ENCODE measurements at places on chromosomes 2 and 18.

- DNase-seq = no peak
Measured at GRCh38 chr2:134143568-134143967, 110.3 kb upstream of the MGAT5 start.

DNA sequence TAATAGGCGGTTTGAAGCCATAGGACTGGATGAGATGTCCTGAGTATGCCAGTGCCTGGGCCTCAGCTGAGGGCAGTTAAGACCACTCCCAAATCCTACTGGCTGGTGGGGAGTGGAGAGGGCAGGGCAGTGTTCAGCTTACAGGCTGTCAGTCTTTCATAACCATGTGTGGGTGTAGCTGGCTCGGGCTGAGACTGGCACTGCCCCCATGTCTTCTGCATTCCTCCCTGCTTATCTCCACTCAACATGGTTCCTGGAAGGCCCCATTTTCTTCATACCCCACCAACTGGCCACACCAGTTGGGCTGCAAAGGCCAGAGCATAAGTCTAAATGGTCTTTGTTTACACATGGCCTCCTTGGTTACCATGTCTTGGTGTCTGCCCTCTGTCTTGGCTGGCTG, 17.2 kb upstream of the IL37 start:
- no peak for DNase-seq

- no peak for DNase-seq
Measured at GRCh38 chr2:88177556-88177955, 7.4 kb downstream of the THNSL2 start.

DNA sequence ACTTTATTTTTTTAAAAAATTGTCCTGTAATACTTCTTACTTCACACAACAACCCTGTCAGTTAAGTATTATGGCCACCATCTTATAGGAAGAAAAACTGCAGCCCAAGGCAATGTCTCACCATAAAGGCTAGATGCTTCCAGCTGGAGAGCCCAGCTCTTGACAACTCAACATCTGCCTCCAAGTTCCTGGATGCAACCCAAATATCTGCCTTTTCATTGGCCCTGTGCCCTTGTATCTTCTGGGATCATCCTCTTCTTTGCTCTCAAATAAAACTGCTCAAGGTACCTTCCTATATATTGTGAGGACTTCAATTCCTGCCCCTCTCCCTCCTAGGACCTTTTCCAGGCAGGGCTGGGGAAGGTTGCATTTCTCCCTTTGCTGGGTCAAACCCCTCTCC, 69.5 kb downstream of the BIN1 start:
- no peak for DNase-seq

- no peak for DNase-seq
Measured at GRCh38 chr2:61632276-61633169, 94.4 kb upstream of the XPO1 start.

DNA sequence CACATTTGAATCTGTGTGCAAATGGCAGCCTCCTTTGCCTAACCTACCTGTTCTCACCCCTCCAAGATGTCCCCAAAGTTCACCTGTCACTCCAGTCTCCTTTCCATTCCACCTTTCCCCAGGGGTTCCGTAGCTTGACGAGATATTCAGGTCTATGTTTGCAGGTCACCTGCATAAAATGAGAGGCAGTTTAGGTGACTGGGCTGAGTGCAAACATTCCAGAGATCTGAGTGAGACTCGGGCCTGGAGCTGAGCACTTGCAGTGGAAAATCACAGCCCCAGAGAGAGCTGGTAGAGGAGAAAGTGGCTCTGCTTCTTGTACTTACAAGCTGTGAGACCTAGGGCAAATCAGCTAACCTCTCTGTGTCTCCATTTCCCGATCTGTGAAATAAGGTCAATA, 20.1 kb downstream of the CAPN14 start:
- no peak for DNase-seq

- no peak for DNase-seq
Measured at GRCh38 chr2:96241900-96242611, 23.7 kb downstream of the TMEM127 start.

DNA sequence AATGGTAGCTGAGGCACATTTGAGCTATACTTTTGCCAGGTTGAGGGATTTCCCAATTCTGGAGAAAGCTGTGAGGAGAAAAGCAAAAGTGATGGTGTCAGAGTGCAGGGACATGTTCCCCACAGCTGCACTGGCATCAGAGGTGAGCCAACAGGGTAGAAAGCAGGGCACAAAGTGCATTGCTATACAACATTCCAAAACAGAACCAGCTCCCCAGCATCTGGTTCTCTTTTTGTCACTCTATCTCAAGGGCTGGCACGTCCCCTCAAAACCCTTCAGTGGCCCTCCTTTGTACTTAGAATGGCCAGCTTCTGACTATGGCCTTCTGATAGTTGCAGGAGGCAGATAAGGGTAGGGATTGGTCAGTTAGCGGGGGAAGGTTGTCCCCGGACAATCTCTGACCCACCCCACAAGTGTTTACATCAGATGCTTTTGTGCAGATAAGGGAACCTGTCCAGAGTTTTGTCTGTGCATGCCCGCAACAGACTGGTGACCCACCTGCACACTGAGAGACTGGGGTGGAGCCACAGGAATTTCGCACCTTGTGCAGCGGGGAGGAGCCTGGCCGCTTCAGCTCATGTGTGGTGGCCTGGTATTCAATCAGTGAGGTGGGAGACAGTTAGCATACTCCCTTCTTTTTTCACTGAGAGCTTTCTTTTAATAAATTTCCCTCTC, 31.0 kb upstream of the TMEM17 start:
- no peak for DNase-seq

- no peak for DNase-seq
Measured at GRCh38 chr2:36717603-36718266, 21.2 kb downstream of the VIT start.

- DNase-seq = no peak
Measured at GRCh38 chr2:170148161-170148560, 29.8 kb upstream of the MYO3B start.

GRCh38 chr2:172667581-172668325, 67.9 kb upstream of the RAPGEF4 start:
- DNase-seq = no peak

DNA sequence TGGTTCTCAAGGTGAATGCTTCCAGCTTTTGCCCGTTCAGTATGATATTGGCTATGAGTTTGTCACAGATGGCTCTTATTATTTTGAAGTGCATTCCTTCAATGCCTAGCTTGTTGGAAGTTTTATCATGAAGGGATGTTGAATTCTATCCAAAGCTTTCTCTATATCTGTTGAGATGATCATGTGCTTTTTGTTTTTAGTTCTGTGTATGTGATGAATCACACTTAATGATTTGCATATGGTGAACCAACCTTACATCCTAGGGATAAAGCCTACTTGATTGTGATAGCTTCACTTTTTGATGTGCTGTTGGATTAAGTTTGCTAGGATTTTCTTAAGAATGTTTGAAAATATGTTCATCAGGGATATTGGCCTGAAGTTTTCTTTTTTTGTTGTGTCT, 112.1 kb downstream of the MBD2 start:
- DNase-seq = no peak

DNA sequence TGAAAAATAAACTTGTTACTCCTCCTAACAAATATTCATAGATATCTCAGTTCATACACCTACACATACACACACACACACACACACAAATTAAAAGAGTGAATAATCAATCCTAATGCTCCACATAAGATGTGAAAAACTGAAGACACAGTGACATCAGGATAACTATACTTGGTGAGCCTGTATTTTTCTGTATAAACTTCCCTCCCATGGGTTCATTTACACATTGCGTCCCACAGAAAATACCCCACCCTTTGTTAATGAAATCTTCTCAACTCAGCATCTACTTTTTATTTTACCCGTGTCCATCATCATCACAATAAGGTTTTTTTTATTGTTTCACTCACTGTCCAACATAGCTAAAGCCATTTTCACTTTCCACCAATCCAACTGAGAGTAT, 60.4 kb downstream of the CD226 start:
- no peak for DNase-seq

GRCh38 chr18:5197032-5197434, at the start of gene AKAIN1:
TSS of gene AKAIN1 (minus strand) at chr18:5197257. CDS start at chr18:5197053, 204 bp downstream.
- DNase-seq = no peak

All from omental fat pad (tissue), 4 donors.